ENCODE measurements at places on chromosomes 1 and 21. TPM values are rescaled to one million over a fixed set of nuclear protein-coding genes. Genes with fewer than 3 reads are reported as not detected.

The KRTAP19-3 gene
- total RNA-seq: not detected

The UBXN10 gene
- not detected for total RNA-seq

The NR0B2 gene
- not detected for total RNA-seq

The SPOCD1 gene
- total RNA-seq: 0.27 TPM

The TCHHL1 gene
- total RNA-seq: not detected

All from endothelial cell of umbilical vein (primary cell).